Right renal cortex interstitium (tissue), 3 donors: ENCODE measurements at places on chromosomes 11 and 22. TPM values are rescaled to one million over a fixed set of nuclear protein-coding genes. Genes with fewer than 3 reads are reported as not detected.

DNA sequence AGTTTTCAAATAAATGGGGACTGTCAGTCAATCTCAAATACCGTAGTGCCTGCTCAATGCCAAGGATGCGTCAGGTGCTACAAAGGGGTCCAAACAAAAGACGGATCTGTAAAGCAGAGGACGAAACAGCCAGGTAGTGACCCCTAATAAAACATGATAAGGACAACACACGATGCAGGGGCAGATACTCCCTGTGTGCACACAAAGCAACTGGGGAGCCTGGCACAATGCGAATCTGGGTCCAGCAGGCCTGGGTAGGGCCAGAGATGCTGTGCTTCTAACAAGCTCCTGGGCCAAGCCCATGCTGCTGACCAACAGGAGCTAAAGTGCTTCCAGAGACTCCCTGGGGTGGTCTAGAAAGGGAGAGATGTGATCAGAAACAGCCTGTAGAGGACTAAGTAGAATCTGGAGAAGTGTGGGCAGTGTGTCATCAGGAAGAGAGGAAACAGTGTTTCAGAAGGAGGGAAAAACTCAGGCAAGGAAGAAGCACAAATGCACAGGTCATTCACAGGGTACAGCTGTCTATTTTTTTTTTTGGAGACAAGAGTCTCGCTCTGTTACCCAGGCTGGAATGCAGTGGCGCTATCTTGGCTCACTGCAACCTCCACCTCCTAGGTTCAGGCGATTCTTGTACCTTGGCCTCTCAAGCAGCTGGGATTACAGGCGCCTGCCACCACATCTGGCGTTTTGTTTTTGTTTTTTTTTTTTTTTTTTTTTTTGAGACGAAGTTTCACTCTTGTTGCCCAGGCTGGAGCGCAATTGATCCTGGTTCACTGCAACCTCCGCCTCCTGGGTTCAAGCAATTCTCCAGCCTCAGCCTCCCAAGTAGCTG is 74.5 kb downstream of the MICAL3 start:
- no peak for DNase-seq

DNA sequence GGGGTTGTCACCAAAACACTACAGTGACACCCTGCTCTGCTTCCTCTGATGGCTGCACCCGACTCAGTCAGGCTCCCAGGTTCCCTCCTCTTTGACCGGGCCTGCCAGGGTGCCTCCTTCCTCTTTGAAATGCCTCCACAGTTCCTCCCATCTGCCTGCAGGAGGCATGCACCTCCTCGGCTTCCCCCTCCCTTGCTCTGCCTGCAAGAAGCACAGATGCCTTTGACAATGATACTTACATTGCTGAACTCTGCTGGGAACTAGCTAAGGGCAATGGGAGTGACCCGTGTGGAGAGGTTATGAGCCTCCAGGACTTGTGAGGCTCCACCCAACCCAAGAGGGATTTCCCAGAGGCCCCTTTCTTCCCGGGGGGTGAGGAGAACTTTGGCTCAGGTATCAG is 674.1 kb downstream of the OPCML start:
- no peak for DNase-seq

Gene PAMR1
- polyA plus RNA-seq, result 3.7 TPM

DNA sequence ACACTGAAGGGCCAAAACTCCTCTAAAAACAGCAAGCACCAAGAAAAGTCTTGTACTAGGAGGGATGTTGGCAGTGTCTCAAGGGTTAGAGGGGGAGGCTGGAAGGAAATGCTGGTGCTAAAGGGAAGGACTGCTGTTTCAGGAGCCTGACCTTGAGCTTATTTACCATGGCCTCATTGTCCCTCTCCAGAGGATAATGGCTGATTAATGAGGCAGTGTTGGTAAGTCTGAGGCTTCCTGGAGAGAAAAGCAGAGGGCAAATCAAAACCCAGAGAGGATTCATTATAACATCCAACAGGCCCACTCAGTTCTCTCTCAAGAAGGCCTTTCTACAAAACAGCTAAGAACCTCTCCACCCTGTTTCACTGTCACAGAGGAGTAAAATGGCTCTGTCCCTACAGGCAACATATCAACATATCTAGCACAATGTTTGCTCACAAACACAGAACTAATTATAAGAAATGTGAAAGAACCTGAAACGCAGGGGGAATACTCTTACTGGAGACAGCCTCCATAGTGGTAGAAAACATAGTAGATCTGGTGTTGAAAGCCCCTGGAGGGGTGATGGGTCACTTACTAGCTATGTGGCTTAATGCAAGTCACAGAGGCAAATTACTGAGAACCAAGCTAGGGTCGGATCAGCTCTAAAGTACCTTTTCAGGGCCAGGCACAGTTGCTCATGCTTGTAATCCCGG is 31.4 kb downstream of the NUMA1 start:
- DNase-seq, result no peak

GRCh38 chr11:113531575-113532451 is 56.6 kb upstream of the DRD2 start:
- peak; percentile 24 for DNase-seq

GRCh38 chr11:65968600-65969482 is 7.3 kb downstream of the SART1 start:
- no peak for DNase-seq

DNA sequence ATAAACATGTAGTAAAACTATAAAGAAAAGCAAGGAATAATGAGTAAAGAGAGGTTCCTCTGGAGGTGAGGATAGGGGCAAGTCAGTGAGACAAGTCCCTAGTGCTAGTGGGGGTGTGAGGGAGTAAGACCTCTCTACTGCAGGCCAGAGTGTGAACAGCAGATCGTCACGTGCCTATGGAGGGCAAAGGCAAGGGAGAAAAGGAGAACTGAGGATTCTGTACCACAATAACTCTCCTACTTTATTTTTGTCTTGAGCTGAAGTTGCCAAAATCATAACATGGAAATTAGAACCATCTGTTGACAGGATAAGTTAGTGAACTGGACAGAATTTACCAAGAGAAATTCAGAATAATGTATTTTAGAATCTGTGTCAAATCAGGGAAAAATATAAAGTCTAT is 77.6 kb downstream of the ENTHD1 start:
- DNase-seq, result no peak

Gene OSM
- 0.20 TPM for polyA plus RNA-seq

DNA sequence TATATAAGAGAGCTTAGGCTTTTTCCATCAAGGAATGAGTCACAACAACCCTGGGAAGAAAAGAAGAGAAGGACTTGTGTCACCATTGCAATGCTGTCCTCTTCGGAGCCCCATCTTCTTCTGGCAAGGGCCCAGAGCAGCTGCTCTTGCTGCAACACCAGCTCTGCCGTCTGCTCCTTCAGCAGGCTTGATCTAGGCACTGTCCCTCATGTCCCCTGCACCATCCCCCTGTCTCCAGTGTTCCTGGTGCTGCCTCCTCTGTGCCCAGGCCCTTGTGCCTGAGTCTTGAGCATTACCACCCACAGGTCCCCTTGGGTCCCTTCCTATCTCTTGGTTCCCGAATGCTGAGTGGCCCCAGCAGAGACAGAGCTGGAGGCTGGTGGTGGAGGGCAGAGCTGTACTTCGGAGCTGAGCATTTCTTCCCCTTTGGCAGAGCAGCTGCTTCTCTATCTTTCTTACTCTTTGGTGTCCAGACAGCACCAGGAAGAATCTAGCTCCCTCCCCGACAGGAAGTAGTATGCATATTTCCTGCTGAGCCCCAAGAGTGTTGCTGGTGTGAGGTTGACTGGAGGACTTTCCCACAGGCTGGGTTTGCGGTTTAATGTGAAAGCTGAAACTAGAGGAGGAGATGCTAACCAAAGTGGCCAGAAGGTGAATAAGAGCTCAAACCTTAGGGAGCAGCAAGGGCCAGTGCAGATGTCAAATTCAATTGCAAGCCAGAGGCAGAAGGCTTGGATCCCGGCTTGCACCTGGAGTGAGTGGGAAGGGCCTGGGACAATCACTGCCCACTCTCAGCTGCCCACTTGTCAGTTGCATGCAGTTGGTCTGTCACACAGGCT is 27.8 kb downstream of the WEE1 start:
- no peak for DNase-seq

DNA sequence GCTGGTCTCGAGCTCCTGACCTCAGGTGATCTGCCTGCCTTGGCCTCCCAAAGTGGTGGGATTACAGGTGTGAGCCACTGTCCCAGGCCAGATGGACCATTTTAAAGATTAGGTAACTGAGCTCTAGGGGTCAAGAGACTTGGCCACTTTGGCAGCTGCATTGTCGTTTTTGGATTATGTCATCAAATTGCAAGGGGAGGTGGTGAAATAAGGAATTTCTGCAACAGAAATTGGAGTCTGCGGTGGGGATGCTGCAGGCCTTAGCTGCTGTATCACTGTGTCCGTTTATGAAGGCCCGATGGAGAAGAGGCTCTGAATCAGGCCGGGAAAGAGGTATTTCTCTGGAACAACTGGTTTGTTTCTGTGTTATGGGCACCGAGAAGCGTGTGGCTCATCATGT is 34.6 kb downstream of the PTPRJ start:
- no peak for DNase-seq

Gene FAM118A
- polyA plus RNA-seq, result 21.5 TPM

Gene CHRNA10
- 1.3 TPM for polyA plus RNA-seq

- DNase-seq, result no peak
Observed at GRCh38 chr11:108508653-108509593, 10.7 kb upstream of the POGLUT3 start.

DNA sequence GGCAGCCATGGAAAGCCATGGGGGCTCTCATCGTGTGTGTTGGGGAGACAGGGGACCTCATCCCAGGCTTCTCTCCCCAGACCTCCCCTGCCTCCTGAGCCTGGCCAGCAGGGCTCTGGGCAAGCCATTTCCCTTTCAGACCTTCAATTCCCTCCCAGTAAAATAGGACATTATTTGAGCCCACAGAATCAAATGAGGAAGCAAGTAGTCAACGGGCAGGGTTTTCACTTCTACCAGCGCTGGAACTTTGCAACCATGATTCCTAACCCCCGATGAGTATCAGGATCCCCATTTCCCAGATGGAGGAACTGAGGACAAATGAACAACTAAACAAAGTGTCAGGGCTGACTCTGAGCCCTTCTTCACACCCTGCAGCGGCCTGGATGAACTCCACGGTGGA is 48.9 kb upstream of the TCF20 start:
- DNase-seq, result no peak

DNA sequence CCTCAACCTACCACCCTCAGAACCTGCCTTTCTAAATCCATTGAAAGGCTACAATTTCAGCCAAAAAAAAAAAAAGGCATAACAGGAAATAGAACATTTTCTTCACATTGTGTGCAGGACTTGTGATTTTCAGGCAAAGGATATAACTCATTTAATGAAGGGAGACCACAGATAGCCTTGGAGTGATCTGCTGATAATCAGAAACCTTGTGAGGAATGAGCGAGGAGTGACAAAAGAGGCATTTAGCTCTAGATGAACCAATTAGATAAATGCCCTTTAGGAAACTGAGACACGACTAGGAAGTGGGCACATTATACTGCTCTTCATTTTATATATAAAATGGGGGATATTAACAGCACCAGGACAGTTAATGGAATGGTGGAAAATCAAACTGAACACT is 216.5 kb upstream of the GRIA4 start:
- DNase-seq, result no peak

Gene SCO2
- 1.7 TPM for polyA plus RNA-seq

DNA sequence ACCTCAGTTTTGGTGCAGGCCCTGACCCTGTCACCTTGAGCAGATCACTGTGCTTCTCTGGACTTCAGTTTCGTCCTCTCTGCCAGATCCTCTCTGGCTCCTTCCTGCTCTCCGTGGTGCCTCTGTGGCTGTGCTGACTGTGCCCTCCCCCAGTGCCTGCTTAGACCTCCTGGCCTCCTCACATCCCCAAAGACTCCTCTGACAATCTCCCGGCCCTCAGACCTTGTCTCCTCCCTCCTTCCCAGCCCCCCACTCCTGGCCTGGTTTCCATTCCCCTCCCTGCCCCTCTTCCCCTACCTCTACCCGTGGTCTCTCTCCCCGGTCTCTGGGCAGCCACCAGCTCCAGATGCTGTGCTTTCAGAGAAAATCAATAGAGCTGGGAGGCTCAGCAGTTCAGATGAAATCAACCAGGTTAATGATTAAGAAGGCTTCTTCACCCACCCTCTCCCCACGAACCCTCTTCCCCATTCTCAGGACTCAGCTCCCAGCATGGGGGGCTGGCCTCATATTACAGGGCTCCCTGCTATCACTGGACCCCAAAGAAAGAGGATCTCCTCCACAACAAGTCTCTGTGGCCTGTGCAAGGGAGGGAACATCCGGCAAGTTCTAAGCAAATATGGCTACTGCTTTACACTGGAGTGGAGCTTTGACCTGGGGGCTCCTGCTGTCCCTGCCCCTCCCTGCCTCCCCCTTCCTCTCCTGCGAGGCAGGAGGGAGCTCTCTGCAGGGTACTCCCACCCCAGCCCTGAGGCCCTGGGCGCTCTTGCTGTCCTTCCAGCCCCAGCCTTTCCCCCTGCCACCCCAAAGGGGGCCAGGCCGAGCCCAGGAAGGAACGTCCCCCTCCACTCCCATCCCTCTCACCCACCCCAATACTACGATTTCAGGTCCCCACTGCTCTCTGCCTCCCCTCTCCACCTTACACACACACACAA is 8.5 kb downstream of the BACE1-AS start:
- no peak for DNase-seq

GRCh38 chr11:33505093-33505492 is 195.5 kb downstream of the C11orf91 start:
- DNase-seq, result no peak

GRCh38 chr22:24521791-24522245 is 26.7 kb downstream of the UPB1 start:
- DNase-seq, result peak; percentile 50

Gene RTN4R
- 4.5 TPM for polyA plus RNA-seq
